ENCODE measurements at places on chromosomes 11 and 22. TPM values are rescaled to one million over a fixed set of nuclear protein-coding genes. Genes with fewer than 3 reads are reported as not detected.

CRYAB gene
- 6,681 TPM for total RNA-seq

GAL gene
- total RNA-seq: not detected

BET1L gene
- total RNA-seq: 24.0 TPM

SLC25A45 gene
- total RNA-seq: 4.6 TPM

OR52E8 gene
- total RNA-seq: not detected

FOLR1 gene
- 0.50 TPM for total RNA-seq

APOBEC3B gene
- total RNA-seq: 0.55 TPM

SF3A1 gene
- 104 TPM for total RNA-seq

UQCC3 gene
- total RNA-seq: 7.7 TPM

CD248 gene
- 11.1 TPM for total RNA-seq

PLEKHB1 gene
- total RNA-seq: 6.1 TPM

RAG2 gene
- total RNA-seq: not detected

RIMBP3B gene
- total RNA-seq: 0.05 TPM

ANKK1 gene
- total RNA-seq: 0.10 TPM

SAA2 gene
- 2.8 TPM for total RNA-seq

Measured in left ventricle myocardium superior (tissue), 1 donor.